Activated naive CD4-positive, alpha-beta T cell treated with anti-CD3 and anti-CD28 coated beads for 36 hours (primary cell): ENCODE measurements at places on chromosomes 1 and 21.

DNA sequence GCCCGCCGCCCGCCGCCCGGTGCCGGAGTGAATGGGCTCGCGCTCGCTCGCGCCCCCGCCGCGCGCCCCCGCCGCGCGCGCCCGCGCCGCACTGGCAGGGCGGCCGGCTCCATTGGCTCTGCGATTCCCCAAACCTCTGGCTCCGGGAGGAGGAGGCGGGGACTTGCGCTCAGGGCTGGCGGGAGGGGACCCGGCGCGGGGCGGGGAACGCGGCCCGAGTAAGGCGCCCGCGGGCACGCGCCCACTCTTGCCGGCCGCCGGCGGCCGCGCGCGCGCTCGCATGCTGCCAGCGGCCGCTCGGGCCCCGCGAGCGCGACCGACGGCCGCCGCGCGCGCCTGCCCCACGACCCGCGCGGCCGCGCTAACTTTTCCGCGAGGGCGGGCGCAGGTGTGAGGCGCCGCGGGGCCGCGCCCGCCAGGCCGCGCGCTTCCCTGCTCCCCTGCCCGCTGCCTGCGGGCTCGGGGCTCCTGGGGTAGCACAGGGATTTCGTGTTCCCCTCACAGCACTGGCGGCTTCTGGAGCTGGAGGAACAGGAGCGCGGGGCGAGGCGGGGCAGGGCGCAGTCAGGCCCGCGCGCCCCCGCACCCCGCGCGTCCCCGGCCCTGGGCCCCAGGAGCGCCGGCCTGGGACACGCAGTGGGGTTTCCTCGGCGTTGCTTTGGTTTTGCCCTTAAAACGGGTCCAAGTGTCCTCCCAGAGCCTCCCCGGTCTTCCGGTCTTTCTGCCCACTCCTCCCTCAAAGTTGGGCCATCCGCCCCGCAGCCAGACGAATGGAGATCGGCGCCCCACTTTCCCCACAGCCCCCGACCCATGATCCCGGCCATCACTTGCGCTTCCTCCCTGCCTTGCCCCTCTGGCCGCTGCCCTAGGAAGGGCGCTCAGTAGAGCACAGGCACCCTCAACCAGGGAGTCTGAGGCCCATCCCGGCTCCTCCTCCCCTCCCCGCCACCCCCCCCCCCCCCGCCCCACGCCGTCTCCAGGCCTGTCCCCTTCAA, 101.5 kb downstream of the CASZ1 start:
- peak; percentile 72 for DNase-seq
- H3K4me3 ChIP-seq: peak overlapping the region; percentile 73
- peaks cover 2% of the 10 kb centered on the region for H3K27me3 ChIP-seq
- no peak overlapping the region for H3K27ac ChIP-seq

DNA sequence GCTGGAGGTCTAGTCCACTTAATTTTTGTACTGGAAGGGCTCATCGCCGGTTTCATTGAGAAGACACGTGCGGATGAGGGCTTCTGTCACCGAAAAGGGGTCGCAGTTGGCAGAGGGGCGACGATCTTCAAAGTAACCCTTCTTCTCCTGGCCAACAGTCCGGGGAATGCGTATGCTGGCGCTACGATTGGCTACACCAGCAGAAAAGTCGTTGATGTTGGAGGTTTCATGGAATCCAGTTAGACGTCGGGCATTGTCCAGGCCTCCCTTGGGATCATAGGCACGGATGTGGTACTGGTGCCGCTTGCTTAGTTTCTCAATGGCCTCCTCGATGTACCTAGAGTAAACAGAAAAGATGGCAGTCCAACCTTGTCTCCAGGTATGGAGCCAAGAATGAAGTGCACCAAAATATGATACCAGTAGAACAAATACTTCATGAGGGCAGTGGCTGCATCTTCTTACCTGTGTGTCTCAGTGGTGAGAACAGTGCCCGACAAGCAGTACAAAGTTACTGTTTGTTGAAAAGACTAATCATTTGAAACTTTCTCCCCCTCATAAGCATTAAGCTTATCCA, 7.1 kb downstream of the GLUL start:
- H3K36me3 ChIP-seq: peaks cover 31% of the 10 kb centered on the region
- H3K27ac ChIP-seq: no peak overlapping the region
- no peak for DNase-seq

DNA sequence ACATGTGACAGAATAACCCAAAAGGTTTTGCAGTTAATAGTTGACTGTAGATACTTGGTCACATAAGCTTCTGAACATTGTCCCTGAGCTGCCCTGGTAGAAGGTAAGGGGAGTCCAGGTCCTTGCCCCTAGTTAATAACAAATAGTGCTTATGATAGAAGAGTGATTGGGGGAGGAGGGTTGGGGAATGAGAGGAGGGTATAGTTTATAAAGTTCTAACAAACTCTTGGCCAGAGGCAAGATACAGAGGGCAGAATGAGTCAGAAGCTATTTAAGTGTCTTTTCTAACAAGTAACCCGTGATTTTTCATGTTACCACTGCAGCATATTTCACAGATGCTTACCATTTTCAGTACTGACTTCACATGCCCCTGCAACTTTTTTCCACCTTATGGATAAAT, 26.7 kb upstream of the MYOCOS start:
- peaks cover 31% of the 10 kb centered on the region for H3K36me3 ChIP-seq
- H3K4me1 ChIP-seq: peaks cover 2% of the 10 kb centered on the region
- H3K27ac ChIP-seq: peak overlapping the region; percentile 37
- no peak overlapping the region for H3K4me3 ChIP-seq

- H3K27me3 ChIP-seq: no peaks in the 10 kb centered on the region
- no peak overlapping the region for H3K27ac ChIP-seq
- H3K4me3 ChIP-seq: no peak overlapping the region
- peaks cover 59% of the 10 kb centered on the region for H3K4me1 ChIP-seq
- no peak for DNase-seq
- H3K36me3 ChIP-seq: no peaks in the 10 kb centered on the region
Observed at GRCh38 chr1:54325284-54325683, 80.9 kb downstream of the SSBP3 start.

- no peak for DNase-seq
- no peaks in the 10 kb centered on the region for H3K27me3 ChIP-seq
- peaks cover 36% of the 10 kb centered on the region for H3K36me3 ChIP-seq
- no peak overlapping the region for H3K4me3 ChIP-seq
- H3K4me1 ChIP-seq: peaks cover 54% of the 10 kb centered on the region
Observed at GRCh38 chr1:160257411-160258015, 4.8 kb downstream of the DCAF8 start.

- no peak overlapping the region for H3K4me3 ChIP-seq
- H3K27me3 ChIP-seq: no peaks in the 10 kb centered on the region
- peak; percentile 31 for DNase-seq
- H3K27ac ChIP-seq: no peak overlapping the region
Observed at GRCh38 chr1:2145946-2146835, 48.4 kb downstream of the FAAP20 start.

DNA sequence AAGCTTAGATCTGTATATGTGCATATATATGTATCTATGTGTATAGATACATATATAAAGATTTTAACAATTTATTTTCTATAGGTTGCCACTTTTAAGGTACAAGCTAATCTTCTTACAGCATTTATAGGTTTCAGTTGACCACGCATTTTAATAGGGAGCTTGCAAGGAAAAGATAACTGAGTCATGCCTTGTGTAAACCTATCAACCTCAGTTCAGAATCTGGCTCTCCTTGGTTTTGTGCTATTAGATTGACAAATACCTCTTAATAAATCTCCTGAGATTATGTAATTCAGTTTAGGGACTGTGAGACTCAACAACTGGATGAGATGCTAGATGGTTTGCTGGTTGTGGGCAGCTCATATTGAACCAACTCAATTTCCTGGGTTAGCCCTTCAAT, 114.7 kb upstream of the SERBP1 start:
- H3K27me3 ChIP-seq: no peaks in the 10 kb centered on the region
- DNase-seq: no peak
- no peaks in the 10 kb centered on the region for H3K4me1 ChIP-seq
- no peaks in the 10 kb centered on the region for H3K36me3 ChIP-seq
- no peak overlapping the region for H3K27ac ChIP-seq

DNA sequence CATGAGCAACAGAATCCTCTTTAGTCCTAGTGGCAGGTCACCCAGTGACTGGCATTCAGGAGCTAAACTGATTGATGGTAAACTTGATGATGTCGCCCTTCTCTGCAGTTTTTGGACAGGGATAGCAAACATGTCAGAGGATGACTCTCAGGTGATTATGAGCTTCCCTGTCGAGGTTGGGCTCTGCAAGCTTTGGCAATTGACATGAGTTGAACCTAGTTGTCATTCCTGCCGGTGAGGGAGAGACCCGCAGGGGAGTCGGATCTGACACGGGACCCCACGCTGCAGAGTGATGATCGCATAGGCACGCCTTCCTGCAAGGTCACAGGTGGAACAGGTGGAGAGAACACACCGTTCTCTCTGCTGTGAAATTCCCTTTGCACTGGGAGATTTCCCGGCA, 438.0 kb upstream of the VAMP3 start:
- H3K27ac ChIP-seq: no peak overlapping the region
- H3K4me3 ChIP-seq: no peak overlapping the region
- DNase-seq: no peak
- H3K27me3 ChIP-seq: peaks cover 8% of the 10 kb centered on the region

- peaks cover 10% of the 10 kb centered on the region for H3K27me3 ChIP-seq
- H3K4me3 ChIP-seq: no peak overlapping the region
- H3K36me3 ChIP-seq: no peaks in the 10 kb centered on the region
- no peak for DNase-seq
Observed at GRCh38 chr1:36846357-36846756, 188.0 kb downstream of the GRIK3 start.
